ENCODE measurements at places on chromosomes 11 and 22.

DNA sequence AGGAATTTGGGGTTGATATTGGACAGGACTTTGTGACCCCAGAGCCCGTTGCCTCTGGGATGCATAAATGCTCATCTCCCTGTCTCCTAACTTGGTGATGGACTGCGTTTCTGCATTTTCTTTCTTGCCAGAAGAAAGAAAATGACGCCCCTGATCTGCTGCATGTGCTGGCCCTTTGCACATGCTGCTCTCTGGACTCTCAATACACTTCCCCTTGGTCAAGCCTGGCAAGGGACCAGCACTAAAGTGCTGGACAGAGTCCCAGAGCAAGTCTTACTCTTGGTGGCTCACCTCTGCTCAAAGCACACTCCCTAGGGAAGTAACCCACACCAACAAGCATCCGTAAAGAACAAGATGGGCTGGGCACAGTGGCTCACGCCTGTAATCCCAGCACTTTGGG, 40.7 kb downstream of the MYH9 start:
- DNase-seq = no peak

GRCh38 chr11:10118865-10119264, 175.2 kb downstream of the SBF2 start:
- no peak for DNase-seq

- no peak for DNase-seq
Measured at GRCh38 chr11:103486604-103487003, 377.4 kb downstream of the DYNC2H1 start.

DNA sequence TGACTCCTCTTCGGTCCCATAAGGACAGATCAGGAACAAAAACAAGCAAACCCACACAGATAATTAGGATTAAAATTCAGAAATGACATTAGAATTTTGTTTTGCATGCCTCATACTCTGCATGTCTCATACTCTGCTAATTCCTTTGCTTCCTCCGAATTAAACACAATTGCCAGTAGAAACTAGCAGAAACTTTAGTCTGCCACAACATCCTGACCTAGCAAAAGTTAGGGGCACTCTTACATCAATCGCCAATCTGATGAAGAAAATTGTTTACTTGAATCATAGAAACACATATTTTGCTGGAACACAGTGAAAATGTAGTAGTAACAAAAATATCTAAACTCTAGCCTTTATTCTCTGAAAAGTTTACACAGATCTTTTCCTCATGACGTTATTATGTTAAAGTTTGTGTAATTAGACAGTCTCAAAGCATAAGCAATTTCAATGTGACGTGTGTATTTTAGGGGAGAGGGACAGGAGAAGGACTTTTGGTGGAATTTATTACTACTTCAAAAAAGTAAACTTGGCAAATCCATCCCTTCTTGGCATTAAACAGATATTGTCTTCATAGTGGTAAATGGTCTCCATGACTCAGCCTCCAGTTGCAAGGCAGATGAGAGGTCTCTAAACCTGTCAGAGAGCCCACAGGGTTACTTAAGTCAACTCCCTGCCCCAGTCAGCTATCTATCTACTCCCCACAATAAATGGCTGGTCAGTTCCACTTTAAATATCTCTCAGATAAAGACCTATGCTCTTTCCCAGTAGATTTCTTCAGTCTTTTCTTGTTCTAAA, 249.8 kb upstream of the UBASH3B start:
- DNase-seq = no peak

DNA sequence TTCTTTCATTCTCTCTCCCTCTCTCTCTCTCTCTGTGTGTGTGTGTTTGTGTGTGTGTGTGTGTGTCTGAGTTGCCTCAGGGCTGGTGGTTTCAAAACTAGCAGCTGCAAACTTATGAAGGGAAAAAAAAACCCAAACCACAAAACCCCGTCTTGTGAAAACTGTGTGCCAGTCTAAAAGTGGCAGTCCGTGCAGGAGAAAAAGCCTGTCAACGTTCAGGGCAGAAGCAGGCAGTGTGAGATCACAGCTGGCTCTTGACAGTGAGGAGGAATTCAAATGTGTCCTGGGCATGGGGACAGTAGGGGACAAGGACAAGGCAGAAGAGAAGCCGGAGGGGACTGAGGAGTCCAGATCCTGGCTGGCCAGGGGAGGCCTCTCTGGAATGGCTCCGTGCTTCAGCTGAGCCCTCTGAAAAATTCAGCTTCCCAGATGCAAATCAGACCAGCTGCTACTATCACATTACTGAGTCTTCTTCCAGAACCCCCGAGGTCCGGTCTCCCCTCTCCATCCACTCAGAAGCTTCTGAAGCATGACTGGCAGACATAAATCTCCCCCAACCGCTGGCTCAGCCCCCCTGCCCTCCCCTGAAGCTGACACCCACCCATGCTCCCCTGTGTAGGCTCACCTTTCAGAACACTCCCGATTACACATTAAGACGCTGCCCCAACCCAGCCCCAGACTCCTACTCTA, 31.9 kb downstream of the FLI1 start:
- DNase-seq = no peak

- DNase-seq = no peak
Measured at GRCh38 chr11:16685914-16686313, 52.5 kb upstream of the C11orf58 start.

DNA sequence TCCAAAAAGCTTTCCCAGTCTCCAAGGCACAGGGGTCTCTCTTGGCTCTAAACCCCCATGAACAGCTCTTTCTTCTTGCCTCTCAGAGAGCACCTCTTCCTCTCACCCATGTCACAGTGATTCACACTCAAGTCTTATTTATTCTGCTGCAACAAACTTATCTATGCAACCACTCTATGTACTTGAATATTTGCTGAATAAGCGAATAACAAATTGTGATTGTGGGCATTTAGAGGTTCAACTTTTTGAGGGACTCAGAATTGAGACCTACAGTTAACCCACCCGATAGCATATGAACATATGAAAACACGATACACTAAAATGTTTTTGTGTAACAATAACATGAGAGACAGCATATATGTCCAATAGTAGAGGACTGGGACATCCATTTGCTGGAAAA, 137.1 kb upstream of the NARS2 start:
- DNase-seq = no peak

- DNase-seq = no peak
Measured at GRCh38 chr11:118897721-118898310, 14.1 kb downstream of the CXCR5 start.

DNA sequence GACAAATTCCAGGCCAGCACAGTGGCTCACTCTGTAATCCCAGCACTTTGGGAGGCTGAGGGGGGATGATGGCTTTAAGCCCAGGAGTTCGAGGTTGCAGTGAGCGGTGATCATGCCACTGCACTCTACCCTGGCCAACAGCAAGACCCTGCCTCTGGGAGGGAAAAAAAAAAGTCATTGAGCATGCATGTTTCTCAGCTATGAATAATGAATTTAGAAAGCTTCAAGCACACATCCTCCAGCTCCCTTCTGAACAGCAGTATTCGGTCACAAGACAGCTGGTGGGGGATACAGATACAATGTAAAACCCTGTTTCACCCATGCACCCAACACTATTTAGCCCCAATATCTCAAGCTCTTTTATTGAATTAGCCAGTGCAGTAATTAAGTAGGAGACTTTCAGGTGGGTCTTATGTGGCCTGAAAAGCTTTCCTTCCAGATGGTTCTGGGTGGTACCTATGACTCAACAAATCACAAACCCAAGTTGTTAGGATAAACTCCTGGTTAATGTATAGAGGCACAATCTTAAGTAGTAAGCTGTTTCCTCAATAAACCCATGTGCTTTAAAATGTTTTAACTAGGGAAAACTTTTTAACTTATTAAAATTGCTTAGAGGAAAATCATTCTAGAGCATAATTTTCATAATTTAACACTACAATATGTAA, 13.4 kb downstream of the PRDM10 start:
- no peak for DNase-seq

DNA sequence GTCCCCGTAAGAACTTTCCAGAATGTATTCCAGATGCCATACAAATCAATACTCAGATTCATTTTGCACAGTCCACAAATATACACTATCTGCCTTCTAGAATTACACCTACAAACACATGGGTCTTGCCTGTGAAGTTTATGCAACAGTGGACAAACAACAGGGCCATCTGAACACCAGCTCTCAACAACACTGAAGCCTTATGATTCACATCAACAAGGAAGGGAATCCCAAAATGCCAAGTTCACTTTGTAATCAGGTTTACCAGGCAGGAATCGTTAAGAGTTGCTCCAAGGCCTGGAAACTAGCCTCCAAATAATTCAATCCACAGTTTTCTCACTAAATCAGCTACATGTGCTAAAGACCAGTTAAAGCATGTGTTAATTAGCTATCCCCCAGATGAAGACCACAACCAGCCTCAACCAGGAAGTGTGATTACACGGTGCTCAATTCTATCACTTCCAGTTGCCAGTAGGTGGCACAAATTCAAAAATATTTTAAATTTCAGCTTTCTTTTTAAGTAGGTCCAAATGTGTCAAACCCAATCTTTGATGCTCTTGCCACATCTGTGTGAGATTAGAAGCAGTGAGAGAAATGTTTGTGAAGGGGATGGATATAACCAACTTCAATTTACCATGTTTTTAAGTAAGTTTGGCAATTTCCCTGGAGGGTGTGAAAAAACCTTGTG, 139.1 kb upstream of the BDNF start:
- peak; percentile 31 for DNase-seq

GRCh38 chr11:30505603-30506002, 80.5 kb downstream of the MPPED2 start:
- DNase-seq = no peak

DNA sequence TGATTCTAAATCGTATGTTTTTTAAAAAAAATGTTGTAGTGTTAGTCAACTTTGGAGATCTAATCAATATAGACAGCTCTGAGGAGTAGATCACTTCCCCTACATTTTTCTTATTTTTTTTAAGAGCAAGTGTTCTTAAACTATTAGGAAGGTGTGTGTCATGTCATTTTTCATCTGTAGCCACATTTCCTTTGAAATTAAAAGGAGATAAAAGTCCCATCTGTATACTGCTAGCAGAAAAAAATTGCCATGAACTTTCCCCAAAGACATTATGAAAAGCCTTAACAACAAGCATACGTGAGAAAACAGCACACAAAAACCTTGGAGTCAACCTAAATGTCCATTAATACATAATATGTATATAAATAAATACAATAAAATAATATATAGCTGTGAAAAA, 286.6 kb downstream of the ETS1 start:
- no peak for DNase-seq

DNA sequence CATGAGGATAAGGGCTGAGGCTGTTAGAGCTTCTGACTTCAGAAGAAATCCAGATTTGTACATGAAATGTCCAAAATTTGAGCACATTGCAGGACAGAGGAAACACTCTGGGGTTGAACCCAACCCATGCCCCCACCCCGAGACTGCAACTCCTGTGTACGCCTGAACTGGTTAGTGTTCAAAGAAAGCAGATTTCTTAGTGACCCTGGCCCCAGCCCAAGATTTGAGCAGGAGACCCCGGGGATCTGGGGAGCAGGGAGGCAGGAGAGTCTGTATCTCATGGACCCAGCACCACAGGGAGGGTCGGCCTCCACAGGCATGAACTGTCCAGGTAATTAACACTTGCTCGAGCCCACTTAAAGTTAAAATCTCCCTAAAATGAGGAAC, 69.3 kb upstream of the WNT7B start:
- no peak for DNase-seq

DNA sequence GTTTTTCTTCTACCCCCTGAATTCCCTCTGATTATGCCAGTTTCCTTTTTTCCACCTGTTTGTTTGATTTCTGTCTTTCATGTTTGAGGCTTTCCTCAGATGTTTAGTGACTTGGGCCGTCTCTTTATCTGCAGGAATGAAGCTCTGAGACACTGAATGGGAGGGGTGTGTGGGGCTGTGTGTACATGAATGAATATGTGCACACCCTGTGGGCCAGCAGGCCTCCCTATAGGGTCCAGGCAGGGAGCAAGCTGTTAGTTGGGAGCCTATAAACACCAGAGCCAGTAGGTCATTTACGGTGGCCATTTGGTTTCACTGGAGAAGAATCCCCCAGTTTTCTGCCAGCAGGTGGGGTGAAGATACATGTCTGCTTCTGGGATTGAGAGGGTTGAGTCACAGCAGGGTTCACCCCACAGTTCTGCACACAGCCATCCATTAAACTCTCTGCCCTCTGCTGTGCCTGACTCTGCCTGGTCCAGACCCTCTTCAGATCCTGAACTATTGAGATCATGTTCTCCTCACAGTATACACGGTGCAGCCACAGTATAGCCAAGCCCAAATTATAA, 34.8 kb downstream of the BARX2 start:
- no peak for DNase-seq

DNA sequence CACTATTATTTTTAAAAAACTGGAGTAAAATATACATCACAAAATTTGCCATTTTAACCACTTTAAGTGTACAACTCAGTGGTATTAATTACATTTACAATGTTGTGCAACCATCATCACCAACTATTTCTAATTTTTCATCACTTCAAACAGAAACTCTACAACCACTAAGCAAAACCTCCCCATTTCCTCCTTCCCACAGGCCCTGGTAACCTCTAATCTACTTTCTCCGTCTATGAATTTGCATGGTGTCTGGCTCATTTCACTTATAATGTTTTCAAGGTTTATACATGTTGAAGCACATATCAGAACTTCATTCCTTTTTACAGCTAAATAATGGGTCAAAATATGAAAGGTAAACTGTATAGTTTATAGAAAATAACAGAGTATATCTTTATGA, 24.4 kb downstream of the DDI1 start:
- DNase-seq = no peak

DNA sequence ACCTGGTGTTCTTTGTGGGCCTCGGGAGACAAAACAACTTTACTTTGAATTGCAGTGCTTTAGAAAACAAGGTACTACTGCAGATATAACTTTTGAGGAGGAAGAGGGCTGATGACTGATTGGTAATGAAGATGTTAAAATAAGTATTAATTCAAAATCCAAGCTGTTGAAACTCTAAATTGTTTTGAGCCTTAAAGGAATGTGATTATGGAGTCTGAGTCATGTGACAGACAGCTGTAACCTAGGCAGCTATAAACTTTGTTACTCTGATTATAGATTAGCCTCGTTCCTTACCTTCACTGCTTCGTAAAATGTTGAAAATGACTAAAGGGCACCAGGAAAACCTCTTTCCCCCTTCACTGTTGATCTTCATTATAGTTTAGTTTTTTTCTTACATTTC, 43.4 kb downstream of the MS4A2 start:
- DNase-seq = no peak

DNA sequence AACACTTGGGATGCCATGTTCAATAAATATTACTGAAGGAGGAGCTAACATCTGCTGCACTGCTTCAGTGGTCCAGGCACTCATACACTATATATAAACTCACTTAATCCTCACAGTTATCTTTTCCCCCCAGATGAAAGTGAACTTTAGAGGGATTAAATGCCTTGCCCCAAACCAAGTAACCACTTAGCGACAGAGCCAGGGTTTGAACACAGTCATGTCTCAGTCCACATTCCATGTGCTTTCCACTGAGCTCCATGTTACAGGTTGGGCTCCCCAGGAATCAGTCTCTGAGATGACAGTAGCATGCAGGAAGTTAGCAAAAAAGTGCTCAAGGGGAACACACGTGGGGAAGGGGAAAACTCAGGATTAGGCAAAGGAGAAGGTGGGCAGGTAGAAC, 59.3 kb downstream of the ENDOD1 start:
- DNase-seq = no peak

DNA sequence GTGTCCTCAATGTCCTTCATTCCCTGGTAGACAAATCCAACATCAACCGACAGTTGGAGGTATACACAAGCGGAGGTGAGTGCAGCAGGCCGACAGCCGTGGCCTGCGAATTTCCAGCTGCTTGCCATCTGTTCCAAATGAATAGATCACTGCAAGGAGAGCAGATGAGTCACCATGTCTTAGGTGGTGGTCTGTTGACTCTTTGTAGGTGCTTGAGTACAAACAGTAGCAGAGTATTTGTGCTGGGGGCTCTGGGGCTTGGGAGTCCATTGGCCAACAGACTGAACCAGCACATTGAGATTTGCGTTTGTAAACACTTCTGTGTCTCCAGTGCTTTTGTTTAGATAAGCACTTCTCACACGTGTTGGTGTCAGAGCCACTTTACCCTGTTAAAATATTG, 21.1 kb downstream of the EIF3L start:
- no peak for DNase-seq

Measured in kidney glomerular epithelial cell (primary cell).